ENCODE measurements at places on chromosomes 3 and 15. TPM values are rescaled to one million over a fixed set of nuclear protein-coding genes. Genes with fewer than 3 reads are reported as not detected.

The FAM240A gene
- total RNA-seq = not detected

DNA sequence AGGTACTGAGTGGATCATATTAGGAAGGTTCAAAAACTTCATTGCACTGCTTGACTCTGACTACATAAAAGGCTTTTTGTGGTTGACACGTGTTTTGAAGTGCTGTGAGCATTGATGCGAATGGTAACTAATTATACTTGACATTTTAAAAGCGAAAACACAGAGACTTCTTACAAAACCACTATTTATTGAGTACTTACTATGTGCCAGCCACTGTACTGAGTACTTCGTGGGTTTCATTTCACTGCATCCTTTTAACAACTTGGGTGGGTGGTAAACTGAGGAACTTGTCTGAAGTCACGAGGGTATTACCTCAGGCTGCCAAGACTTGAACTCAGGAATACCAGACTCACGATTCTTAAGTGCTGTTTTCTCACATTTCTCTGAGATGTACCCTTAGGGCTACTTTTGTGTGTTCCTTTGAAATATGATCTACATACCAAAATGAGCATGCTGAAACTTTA, 45.3 kb upstream of the PPP4R2 start:
- H3K27ac ChIP-seq = no peak overlapping the region
- H3K4me3 ChIP-seq = no peak overlapping the region
- H3K4me1 ChIP-seq = peaks cover 14% of the 10 kb centered on the region
- no peaks in the 10 kb centered on the region for H3K36me3 ChIP-seq
- no peak for DNase-seq

GRCh38 chr3:87900061-87900460, 158.7 kb downstream of the CGGBP1 start:
- no peak overlapping the region for H3K27ac ChIP-seq
- H3K4me3 ChIP-seq = no peak overlapping the region
- no peaks in the 10 kb centered on the region for H3K4me1 ChIP-seq
- no peak for DNase-seq
- no peaks in the 10 kb centered on the region for H3K36me3 ChIP-seq
- no peaks in the 10 kb centered on the region for H3K27me3 ChIP-seq

- H3K4me1 ChIP-seq = no peaks in the 10 kb centered on the region
- DNase-seq = no peak
- no peak overlapping the region for H3K4me3 ChIP-seq
- no peaks in the 10 kb centered on the region for H3K36me3 ChIP-seq
- H3K27me3 ChIP-seq = no peaks in the 10 kb centered on the region
- no peak overlapping the region for H3K27ac ChIP-seq
Measured at GRCh38 chr15:46996359-46996758, 720.9 kb upstream of the SEMA6D start.

- H3K27ac ChIP-seq = no peak overlapping the region
- H3K27me3 ChIP-seq = no peaks in the 10 kb centered on the region
- no peak overlapping the region for H3K4me3 ChIP-seq
- no peaks in the 10 kb centered on the region for H3K36me3 ChIP-seq
- no peaks in the 10 kb centered on the region for H3K4me1 ChIP-seq
Measured at GRCh38 chr3:29452934-29453283, 172.0 kb downstream of the RBMS3 start.

- H3K4me3 ChIP-seq = no peak overlapping the region
- no peaks in the 10 kb centered on the region for H3K36me3 ChIP-seq
- H3K27me3 ChIP-seq = peaks cover 38% of the 10 kb centered on the region
- DNase-seq = no peak
Measured at GRCh38 chr15:82635798-82636197, 11.4 kb downstream of the CPEB1 start.

DNA sequence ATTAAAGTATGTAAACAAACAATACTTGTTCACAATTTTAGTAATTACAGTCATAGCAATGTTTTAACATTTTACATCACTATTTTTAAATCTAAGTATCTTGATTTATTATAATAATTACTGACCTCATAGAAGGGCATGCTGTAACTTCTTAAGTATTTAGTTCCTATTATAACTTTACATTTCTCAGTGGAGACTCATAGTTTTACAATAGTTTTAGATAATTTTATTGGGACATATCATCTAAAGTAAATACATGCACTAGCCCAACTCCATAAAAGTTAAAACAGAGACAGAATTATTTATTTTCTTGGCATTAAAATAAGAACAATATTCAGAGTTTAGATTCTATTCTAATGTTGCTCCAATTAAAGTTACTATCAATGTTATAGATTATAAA, 466.5 kb upstream of the BCHE start:
- no peak overlapping the region for H3K27ac ChIP-seq
- DNase-seq = no peak
- H3K36me3 ChIP-seq = no peaks in the 10 kb centered on the region
- no peak overlapping the region for H3K4me3 ChIP-seq
- H3K27me3 ChIP-seq = no peaks in the 10 kb centered on the region
- no peaks in the 10 kb centered on the region for H3K4me1 ChIP-seq
